ENCODE measurements at places on chromosomes 5 and 9.

DNA sequence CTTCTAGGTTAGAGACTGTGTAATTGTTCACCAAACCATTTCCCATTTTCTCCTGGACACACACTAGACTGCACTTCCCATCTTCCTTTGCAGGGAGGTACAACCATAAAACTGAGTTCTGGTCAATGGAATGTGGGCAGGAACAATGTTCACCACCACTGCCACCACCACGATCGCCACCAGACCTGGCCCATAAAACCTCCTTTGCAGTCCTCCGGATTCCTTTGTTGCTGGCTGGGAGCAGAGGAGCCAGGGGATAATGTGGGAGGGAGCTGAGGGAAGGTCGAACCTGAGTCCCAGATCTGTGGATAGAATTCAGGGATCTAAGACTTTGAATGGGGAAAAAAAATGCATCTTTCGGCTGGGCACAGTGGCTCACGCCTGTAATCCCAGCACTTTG lies 29.4 kb upstream of the EGFLAM start:
- no peak for DNase-seq

- peak; percentile 13 for DNase-seq
Measured at GRCh38 chr9:86304236-86304730, 21.9 kb upstream of the ISCA1 start.

DNA sequence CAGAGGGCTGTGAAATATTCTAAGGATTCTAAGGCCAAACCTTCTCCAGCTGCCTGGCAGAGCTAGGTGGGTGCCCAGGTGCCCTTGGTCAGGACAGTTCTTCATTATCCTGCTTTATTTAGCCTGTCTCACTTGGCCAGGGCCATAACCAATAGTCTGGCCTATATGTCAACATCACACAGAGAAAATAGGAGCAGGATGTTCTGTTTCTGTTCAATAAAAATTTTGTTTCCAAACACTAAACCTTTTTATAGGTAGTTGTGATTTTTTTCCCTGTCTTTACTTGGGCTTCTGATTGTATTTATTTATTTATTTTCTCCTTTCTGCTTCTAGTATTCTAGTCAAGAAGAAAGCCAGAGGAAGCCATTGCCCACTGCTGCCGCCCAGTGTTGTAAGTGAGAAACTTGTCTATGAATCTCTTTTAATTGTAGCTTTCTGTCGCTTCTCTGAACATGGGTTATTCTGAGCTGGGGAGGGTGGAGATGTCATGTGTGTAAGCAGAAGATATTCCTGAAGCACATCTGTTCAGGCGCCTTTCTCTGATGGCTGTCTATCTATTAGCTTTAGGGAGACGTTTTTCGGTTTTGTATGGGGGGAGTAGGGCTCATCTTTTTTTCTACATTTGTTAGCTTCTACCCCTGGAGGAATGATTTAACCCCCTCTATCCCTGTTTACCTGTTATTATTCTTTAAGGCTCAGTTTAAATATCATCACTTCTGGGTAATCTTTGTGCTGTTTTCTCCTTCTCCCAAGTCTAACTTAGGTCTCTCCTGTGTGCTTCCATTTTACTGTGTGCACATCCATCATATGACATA lies 97.1 kb downstream of the UNC13B start:
- DNase-seq, result peak; percentile 5

GRCh38 chr5:164352695-164353094 lies 847.3 kb downstream of the MAT2B start:
- DNase-seq, result no peak

DNA sequence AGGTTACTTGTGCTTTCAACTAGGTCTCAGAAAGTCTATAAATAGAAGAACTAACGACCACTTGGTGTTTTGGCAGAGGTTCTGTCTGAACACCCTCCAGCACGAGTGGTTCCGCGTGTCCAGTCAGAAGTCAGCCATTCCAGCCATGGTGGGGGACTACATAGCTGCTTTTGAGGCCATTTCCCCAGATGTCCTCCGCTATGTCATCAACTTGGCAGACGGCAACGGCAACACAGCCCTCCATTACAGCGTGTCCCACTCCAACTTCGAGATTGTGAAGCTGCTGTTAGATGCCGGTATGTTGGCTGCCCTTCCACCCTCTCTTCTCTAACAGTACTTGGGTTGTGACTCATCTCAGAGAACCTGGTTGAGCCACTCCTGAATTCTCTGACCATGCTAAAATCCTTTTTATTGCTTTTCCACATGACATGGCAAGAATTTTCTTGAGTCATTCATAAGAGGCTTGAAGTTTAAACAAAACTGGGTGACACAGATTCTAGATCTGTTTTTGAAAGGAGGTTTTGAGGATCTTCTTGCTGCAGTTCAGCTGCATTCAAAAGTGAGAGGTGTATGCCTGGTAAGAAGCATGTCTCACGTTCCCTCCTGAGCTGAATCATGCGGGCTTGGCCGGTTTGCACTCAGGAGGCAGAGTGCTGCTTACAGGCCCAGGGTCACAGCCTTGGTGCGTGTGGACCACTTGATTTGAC lies 103.1 kb upstream of the DMRT1 start:
- no peak for DNase-seq

DNA sequence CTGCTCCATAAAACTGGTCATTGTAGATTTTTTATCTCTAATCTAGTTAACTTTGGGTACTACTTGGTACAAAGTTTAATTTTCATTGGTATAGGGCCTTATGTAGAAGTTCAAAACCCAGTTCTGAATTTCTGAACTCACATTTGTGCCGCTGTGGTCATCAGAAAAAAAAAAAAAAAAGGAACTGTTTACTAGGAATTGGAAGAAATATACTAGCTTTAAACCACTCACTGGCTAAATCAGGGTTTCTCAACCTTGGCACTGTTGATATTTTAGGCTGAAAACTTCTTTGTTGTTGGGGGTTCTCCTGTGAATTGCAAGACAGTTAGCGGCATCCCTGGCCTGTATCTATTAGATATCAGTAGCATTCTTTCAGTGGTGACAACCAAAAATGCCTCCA lies 4.1 kb upstream of the ZFYVE16 start:
- no peak for DNase-seq

GRCh38 chr9:126804696-126805553 lies at the start of gene ZBTB43:
ZBTB43 (plus strand) TSS chr9:126805040; CDS start chr9:126832510, 27,470 bp downstream.
- DNase-seq, result peak; percentile 96

GRCh38 chr5:104472811-104473210 lies 910.2 kb upstream of the NUDT12 start:
- no peak for DNase-seq

- DNase-seq, result no peak
Measured at GRCh38 chr5:10676224-10676623, 84.8 kb downstream of the DAP start.

DNA sequence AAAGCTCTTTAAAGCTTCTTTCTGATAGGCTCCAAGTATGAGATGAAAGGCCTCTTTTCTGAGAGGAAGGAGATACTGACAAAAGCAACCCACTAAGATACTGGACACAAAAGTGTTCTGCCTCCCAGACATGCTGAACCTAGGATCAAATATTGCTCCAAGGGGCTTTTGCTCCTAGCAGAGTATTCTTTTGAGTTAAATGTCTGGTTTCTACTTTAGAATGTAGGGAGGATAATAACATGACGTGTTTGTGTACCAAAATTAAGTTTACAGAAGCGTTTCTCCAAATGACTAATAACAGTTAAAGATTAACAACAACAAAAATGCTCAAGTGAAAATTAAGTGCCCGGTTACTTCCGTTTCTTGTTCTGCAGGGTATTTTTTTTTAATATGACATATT lies 2293.3 kb upstream of the C9orf72 start:
- DNase-seq, result no peak

DNA sequence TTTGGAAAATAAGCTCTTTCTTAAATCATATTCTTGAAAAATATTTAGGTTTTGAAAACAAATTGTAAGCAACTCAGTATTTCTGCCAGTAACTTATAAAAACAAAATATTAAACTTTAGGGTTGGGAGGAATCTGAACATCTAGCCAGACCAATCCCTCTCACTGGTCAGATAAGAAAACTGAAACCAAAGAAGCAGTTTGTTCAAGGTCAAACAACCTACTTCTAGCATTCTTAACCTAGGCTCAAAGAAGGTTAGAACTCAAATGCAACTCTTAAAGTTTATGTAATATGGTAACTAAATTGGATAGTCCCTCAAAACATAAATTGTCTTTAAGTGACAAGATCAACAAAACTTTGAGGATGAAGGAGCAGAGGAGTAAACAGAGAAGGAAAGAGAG lies 374.9 kb upstream of the TNC start:
- no peak for DNase-seq

DNA sequence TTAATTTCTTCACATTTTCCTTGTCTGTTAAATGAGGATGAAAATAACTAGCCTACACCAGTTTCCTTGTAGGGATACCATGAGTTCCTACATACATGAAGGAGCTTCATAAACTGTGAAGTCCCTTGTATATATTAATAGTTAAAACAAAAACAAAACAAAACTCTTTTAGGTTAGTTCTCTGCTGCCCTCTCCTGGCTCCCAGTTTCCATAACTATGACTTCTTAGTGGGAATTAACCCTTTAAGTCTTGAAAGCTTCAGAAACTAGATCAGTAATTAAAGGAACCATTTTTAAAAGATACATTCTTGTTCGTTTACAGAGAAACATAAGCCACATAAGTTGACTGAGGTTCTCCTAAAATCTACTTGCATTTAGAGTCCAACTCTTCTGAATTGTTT lies 500.0 kb upstream of the C9orf72 start:
- peak; percentile 7 for DNase-seq

GRCh38 chr5:164335837-164336236 lies 830.4 kb downstream of the MAT2B start:
- DNase-seq, result no peak

GRCh38 chr9:12271421-12271891 lies 421.7 kb upstream of the TYRP1 start:
- no peak for DNase-seq

DNA sequence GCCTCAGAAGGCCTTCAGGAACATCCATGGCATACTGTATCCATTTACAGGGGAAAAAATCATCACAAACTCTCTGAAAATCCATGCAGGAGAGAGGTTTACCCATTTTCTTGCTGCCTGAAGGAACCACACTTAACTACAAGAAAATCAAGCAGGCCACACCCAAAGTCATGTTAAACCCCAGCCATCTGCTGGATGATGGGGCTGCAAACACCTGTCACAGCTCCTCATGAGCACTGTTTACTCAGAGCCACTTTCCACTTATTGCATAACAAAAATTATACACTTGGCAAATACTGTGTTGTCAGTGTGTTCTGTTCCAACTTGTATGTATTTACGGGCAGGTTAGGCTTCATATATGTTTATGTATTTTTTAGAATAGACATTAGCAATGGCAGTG lies 35.8 kb downstream of the PPIC start:
- DNase-seq, result no peak

DNA sequence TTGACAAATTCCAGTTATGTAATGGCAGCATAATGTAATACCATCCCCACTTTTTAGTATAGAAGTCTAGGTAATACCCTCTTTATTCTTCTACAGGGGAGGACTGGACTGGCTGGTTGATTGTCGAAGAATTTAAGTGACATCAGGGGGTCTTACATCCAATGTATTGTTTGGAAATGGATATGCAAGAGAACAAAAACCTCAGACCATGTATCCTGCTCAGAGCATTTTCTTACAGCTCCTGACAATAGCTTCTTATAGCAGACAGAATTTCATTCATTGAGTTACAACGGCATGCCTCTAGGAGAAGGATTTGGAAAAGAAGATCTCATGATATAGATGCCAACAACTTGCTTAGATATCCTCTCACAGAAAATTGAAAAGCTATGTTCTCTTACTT lies 2032.3 kb downstream of the EFNA5 start:
- DNase-seq, result peak; percentile 11

- peak; percentile 33 for DNase-seq
Measured at GRCh38 chr5:78320401-78320800, 25.9 kb upstream of the AP3B1 start.

DNA sequence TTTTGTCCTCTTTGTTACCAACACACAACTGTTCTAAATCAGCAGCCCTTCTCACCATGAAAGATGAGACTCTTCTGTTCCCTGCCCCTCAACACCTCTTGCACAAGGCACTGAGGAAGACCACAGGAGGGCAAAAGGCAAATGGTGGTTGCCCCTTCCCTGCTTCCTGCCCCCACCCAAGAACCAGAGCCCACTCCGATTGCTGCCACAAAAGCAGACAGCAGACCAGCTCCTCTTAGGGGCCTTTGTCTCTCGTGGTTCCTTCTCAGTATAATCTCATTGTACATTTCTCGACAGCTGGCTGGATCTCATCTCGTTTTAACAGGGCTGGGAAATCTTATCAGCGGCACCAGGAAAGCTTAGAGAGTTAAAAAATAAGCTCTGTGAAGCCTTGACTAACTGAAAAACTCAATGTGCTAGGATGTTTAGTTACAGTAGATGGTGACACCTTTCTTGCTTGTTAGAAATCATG lies 1.1 kb downstream of the MVB12B start:
- no peak for DNase-seq

DNA sequence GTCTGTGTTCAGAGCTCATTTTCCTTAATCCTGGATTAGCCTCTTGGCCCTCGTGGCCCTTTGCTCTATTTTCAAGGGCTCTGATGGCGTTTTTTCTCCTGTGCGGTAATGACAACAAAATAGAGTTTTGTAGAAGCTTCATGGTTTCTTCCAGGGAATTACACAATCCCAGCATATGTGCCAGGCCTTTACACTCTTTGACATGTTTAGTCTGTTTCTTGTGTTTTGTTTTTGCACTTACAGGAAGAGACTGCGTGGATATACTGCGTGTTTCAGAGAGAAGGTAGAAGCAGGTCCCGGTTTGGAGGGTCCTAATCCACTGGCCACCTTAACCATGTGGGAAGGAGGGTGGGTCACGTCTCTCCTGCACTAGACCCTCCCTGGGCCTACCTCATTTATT lies 400.2 kb upstream of the IRX4 start:
- DNase-seq, result no peak

DNA sequence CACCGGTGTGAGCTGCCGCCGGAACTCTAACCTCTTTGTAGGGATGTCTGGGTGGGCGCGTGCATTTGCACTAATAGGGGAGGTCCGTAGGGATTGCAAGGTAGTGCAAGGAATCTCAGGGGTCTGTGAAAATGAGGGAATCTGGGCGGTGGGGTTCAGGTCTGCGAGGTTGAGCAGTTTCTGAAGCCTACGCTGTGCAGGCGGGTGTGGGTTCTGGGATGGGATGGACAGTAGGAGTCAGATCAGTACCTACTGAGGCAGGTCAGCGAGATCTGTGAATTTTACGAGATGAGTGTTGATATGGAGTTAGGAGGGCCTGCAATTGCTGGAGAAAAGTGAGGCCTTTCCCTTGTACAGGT lies 856 bp upstream of the ATOSB start:
- DNase-seq, result no peak

DNA sequence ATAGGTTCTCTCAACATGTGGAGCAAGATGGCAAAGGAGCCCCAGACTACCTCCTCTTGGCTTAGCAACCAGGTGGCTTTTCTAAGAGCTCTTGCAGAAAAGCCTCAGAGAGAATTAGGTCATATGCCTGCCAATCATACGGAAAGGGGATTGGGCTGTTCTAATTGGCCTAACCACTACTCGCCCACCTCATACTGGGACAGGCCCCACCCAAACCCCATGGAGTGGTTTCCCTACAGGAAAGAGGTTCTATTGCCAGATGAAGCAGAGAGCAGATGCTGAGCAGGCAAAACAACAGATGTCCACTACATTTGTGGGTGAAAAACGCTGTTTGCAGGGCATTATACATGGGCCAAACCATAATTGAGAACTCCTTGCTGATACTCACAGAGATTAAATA lies 29.0 kb downstream of the ABLIM3 start:
- peak; percentile 38 for DNase-seq

Measured in H7 (cell line).